ENCODE measurements at places on chromosomes 1 and 21.

GRCh38 chr1:36855699-36856494, 178.4 kb downstream of the GRIK3 start:
- no peak for DNase-seq

GRCh38 chr1:184866991-184867788, 107.1 kb downstream of the NIBAN1 start:
- DNase-seq: no peak

- DNase-seq: no peak
These were observed 45.5 kb downstream of the RAB3GAP2 start for GRCh38 chr1:220226752-220227151.

DNA sequence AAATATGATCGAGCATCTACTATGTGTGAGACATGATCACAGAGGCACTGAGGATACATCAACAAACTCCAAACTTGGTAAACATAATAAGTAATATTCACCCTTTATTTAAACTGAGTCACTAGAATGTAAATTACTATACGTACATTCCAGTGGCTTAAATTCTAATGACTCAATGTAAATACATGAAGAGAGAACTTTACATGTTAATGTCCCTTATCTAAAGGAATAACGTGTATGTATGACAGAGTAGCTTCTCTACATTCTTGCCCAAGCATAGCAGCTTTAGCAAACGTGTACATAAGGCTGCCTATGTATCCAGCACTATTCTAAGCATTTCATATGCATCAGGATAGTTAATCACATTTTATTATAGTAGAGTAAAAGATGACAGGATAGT, 111.8 kb upstream of the CYYR1 start:
- DNase-seq: no peak

GRCh38 chr1:119774746-119775490, 6.2 kb upstream of the HMGCS2 start:
- no peak for DNase-seq

DNA sequence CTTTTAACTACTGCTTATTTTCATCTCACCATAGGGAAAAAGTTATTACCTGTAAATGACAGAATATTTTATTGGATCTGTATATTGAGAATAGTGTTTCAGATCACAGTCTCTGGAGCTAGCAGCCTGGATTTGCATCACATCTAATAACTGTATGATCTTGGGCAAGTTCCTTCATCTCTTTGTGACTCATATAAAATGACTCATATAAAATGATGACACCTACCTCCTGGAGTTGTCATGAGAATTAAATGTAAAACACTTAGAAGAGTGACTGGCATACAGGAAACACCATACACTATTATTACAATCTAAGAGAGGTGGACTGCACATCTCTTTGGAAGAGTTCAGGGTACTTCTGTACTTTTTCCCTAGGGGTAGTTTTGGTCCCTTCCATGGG, 421.3 kb downstream of the NEGR1 start:
- DNase-seq: no peak

- DNase-seq: no peak
These were observed 16.8 kb downstream of the RIPK4 start for GRCh38 chr21:41750051-41750450.

GRCh38 chr1:203321273-203322052, 16.1 kb downstream of the BTG2 start:
- no peak for DNase-seq

- DNase-seq: no peak
These were observed 8.8 kb downstream of the OBSCN start for GRCh38 chr1:228216371-228217320.

DNA sequence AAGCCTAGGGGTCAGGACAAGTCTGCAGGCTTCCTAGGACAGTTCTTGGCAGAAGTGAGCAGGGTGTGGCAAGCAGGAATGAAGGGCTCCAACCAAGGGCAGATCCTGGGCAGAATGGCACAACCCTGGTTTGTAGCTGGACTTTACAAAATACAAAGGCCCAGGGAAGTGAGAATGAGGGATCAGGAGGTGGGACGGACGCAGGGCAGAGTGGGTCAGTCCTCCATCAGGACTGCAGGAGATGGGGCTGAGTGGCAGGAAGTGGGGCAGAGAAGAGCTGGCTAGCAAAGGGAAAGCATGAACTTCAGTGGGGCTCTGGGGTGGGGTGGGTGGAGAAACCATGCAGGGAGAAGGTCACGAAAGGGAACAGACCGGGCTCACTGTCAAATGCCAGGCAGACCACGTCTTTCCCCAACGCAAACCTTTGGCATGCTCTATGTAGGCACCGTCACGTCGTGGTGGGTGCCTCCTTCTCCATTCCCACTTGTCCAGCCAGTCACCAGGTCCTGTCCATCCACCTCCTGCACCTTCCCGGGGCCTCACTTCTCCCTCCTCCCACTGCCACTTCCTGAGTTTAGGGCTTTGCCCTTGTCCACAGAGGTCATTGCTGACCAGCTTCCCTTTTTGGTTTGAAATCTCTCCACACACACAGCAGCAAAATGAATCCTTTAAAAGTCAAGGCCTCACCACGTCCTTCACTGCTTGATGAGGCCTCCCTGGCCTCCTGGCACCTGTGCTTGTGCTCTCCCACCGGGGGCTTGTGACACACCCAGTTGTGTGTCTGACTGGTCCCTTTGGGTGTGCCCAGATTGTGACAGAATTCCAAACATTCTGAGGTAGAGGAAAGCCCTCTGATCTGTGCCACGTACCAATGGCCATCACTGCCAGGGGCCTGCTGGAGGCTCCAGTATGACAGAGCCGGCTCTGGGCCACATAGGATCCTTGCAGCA, 8.7 kb upstream of the CLDN19 start:
- no peak for DNase-seq

- DNase-seq: no peak
These were observed 24.4 kb upstream of the RGS2 start for GRCh38 chr1:192784397-192784796.

DNA sequence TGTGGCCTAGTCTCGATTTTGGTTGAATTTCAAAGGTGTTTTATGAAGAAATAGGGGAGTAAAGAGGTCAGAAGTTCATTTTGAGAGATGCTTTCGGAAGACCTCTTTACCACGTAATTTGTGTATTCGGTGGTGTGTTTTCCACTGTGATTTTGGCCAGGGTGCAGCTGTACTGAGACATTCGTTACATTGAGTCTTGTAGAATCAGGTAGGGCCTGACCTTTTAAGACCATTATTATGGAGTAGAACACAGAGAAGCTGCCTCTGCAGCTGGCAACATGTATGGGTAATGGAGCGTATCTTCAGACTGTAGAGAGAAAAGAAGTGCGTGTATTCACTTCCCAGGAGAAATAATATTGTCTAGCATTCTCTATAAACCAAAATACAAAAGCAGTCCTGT, 326.5 kb downstream of the PDE4B start:
- no peak for DNase-seq

- no peak for DNase-seq
These were observed 56.3 kb upstream of the SYT6 start for GRCh38 chr1:114209971-114210370.

GRCh38 chr21:45912611-45913417, 68.8 kb upstream of the COL6A1 start:
- no peak for DNase-seq

DNA sequence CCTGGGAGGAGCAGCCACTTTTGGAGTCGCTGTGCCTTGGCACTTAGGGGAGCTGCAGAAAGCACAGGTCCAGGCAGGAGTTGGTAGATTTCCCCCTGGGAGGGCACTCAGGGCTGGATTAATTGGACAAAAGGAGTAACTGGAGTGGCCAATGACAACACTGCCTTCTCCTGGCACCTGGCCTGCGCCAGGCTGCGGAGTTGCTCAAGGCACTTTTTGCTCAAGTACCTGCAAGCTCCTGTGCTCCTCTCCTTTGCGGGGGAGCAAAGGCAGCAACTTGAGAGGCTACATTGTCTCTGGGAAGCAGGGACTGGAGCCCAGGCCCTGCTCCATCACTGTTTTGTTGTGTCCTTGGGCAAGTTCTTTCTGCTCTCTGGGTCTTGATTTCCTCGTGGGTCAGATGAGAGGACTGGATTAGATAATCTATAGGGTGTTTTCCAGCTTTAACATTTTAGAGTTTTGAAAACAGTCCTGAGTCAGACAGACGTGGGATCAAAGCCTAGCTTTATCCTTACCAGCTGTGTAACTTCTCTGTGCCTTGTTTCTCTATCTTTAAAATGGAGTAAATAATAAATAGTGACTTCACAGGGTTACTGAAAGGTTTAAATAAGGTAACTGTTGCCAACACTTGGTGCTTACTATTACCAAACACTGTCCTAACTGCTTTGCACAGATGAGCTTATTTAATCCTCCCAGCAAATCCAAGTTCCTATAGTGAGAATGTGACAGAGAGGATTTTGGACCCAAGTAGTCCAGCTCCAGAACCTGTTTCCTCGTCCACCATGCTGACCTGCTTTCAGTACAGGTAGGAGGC, 18.0 kb upstream of the GRHL3 start:
- no peak for DNase-seq

- no peak for DNase-seq
These were observed 145.2 kb upstream of the AJAP1 start for GRCh38 chr1:4509206-4509605.

- DNase-seq: no peak
These were observed 13.3 kb downstream of the ETV3L start for GRCh38 chr1:157086299-157086698.

GRCh38 chr1:31488528-31488927, 75.5 kb downstream of the SERINC2 start:
- no peak for DNase-seq

GRCh38 chr1:11397151-11397901, 81.6 kb upstream of the DISP3 start:
- DNase-seq: no peak

GRCh38 chr1:109980324-109981003, 4.1 kb upstream of the AHCYL1 start:
- no peak for DNase-seq

GRCh38 chr1:200302192-200302920, 107.5 kb downstream of the ZNF281 start:
- DNase-seq: peak; percentile 29

DNA sequence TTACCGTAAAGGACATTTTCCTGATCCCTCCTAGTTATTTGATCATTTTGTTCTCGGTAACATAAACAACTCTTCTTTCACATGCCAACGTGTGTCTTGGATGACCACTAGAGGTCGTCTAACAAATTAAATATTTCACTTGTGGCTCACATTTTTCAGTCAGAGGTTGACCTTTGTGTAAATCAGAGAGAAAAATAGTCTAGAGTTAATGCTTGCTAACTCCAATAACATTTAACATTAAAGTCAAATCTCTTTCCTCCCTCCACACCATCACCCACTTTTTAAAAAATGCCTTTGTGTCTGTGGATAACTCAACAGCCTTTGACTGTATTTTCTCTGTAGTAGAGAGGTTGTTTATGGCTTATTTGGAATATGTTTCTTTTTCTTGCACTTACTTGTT, 220.5 kb upstream of the B3GALT2 start:
- no peak for DNase-seq

GRCh38 chr1:226679853-226680516, 59.1 kb downstream of the ITPKB start:
- DNase-seq: peak; percentile 65
